Sigmoid colon (tissue), 7 donors: ENCODE measurements at places on chromosomes 13 and 19. TPM values are rescaled to one million over a fixed set of nuclear protein-coding genes. Genes with fewer than 3 reads are reported as not detected.

DNA sequence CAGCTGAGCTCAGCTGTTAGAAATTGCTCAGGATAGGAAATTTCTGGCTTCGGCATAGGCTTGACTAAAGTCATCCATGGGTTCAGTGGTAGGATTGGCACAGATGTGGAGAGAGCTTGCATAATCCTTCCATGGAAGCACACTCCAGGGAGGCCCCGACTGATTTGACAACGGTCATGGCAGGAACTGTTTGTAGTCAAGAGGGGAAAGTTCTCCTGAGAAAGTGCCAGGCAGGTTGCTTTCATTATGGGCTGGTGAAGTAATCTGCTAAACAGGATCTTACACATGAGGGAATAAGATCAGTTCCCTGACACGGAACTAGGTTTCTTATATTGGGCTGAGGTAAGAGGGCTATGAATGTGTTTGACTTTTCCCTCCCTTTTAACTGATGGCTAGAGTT lies 120.1 kb downstream of the RGCC start:
- peak; percentile 76 for DNase-seq

CBARP gene
- polyA plus RNA-seq: 0.36 TPM

DNA sequence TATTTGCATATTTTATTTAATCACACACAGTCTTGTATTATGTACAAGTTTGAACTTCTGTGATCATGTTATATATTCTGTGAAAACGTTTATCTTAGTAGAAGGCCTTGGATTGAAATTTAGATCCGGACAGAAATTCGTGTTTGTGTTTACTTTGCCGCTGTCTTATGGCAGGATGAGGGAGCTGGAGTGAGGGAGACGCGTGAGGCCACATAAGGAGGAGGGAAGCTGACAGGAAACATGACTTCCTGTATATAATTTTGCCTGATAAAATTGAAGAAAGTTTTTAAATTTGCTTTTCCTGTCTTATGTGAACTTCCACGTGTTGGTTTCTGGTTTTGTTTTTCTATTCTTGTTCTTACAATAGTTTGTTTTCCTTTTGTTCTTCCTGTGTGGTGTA lies 200.2 kb downstream of the MTUS2 start:
- DNase-seq: no peak

DNA sequence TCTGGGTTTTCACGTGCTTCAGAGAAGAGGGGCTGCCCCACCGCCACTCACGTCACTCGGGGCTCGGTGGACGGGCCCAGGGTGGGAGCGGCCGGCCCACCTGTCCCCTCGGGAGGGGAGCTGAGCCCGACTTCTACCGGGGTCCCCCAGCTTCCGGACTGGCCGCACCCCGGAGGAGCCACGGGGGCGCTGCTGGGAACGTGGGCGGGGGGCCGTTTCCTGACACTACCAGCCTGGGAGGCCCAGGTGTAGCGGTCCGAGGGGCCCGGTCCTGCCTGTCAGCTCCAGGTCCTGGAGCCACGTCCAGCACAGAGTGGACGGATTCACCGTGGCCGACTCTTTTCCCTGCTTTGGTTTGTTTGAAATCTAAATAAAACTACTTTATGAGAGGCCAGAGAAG lies 2.2 kb upstream of the GZMM start:
- DNase-seq: no peak

DNA sequence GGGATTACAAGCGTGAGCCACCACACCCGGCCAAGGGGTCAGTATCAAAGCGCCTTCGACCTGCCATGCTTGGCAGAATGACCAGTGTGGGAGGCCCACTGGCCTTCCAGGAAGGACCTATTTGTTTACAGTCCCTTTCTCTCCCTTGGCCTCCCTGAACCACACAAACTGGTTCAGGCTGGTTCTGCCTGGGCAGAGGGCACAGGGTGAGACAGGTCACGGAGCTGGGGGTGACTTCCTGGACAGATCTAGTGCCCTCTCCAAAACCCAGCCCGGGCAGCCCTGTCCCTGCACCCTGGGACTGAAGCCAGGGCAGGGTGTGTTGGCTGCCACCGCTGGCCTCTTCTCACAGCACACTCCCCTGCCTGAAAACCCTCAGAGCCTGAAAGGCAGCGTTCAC lies 11.3 kb downstream of the PLEKHF1 start:
- peak; percentile 52 for DNase-seq

- DNase-seq: no peak
These were observed 40.2 kb downstream of the KCNRG start for GRCh38 chr13:50055454-50055853.

BLOC1S3 gene
- polyA plus RNA-seq: 3.0 TPM

GRCh38 chr13:109652531-109652930 lies 133.9 kb downstream of the IRS2 start:
- no peak for DNase-seq

POLR1G gene
- polyA plus RNA-seq: 2.3 TPM

DNA sequence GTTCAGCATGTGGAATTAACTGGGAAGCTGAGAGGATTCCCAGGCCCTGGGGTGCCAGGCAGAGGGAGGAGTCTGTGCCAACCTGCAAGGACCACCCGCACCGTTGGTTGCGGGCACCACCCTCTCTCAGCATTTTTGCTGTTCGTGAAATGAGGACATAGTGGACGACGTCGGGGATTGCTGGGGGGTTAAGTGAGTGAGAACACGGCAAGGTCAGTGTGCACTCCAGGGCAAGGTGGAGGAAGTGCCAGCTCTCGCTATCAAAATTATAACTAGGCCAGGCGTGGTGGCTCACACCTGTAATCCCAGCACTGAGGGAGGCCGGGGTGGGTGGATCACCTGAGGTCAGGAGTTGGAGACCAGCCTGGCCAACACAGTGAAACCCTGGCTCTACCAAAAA lies 2.2 kb downstream of the FXYD3 start:
- no peak for DNase-seq

DNA sequence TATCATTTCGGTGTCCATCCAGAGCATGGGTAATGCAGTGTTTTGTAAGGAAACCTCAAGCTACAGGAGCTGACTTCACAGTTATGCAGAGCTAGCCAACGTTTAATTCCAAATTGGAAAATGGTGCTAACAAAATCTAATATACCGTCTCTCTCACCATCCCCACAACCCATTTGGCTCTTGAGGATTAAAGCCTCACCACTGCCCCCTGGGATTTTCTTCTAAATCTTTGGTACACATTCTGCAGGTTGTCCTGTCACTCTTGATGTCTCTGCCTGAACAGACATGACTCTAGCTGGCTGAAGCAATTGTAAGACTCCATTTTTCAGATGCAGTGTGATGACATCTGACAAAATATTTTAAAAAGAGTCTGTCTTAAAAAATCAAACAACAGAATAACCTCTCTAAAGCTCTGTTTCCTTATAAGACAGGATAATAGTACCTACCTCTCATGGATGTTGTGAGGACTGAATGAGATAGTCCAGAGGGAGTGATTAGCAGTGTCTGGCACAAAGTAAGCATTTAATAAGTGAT lies 451.8 kb downstream of the SUCLA2 start:
- no peak for DNase-seq

DNA sequence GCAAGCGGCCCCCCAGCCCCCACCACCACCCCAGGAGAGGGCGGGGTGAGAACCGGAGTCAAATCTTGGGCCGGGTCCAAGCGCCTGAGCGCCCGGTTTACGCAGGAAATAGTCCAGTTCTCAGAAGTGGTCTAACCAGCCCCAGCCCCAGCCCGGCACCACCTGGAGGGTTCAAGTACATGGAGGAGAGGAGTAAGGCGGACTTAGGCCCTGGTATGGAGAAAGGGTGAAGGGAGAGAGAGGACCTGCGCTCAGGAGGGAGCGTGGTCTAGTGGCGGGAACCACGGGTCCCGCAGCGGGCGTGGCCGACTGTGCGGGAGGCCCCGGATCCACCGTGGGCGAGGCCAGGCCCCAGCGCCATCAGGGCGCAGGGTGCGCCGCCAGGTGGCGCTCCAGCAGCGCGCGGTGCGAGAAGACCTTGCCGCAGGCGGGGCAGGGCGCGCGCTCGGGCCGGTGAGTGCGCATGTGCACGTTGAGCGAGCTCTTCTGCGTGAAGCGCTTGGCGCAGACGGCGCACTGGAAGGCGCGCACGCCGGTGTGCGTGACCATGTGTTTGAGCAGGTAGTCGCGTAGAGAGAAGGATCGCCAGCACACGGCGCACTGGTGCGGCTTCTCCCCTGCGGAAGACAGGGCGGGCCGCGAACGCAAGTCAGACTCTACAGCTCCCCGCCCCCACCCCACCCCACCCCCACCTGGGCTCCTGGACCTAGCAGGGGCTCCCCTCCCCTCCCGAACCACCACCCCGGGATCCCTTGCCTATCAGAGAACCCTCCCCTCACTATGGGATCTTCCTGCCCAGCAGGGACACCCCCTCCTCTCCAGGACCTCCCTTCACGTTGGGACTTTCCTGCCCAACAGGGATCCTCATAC lies 2.1 kb upstream of the SLC27A5 start:
- peak; percentile 94 for DNase-seq

DNA sequence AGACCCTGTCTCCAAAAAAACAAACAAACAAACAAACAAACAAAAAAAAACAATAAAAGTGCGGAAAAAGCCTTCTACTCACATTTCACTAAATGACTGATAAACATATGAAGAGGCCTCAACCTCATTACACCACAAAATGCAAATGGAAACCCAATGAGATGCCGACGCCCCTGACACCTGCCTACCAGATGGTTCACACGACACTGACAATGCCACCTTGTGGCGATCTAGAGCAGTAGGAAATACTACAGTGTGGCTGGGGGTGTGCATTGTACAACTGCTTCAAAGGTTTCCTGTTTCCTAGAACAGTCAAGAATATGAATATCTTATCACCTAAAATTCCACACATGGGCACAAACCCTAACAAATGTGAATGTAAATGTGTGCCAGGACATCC lies 14.0 kb downstream of the SCGB2B2 start:
- DNase-seq: no peak

- DNase-seq: no peak
These were observed 10.9 kb downstream of the NUFIP1 start for GRCh38 chr13:44978328-44978727.

DNA sequence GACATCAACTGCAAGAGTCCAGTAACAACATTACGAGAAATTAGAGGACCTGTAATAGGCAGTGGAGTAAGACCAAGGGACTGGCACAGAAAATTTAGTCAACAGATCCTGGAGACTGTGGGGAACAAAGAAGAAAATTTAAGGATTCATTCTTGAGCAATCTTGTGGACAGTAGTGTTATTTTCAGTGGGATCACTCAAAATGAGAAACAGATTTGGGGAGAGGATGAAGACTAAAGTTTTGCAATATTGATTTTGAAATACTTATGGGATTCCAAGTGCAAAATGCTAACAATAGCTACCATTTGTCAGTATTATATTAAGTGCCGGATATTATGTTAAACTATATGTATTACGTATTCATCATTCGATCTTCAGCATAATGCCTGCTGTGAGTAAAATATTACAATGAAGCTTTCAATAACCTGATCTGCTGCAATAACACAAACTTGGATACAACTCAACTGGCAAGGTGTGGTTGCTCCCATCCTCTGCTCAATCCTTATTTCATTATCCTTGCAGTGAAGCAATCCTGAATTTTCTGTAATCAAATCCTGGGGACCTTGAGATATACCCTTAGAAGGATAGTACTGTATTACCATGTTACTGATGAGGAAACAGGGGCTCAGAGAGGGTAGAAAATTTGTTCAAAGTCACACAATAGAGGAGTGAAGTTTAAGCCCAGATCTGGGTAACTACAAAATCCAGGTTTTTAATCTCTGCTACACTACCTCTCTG lies 84.2 kb downstream of the SACS start:
- DNase-seq: no peak

GRCh38 chr19:32928806-32929205 lies 43.0 kb downstream of the CEP89 start:
- no peak for DNase-seq

NOTCH3 gene
- 0.46 TPM for polyA plus RNA-seq

DNA sequence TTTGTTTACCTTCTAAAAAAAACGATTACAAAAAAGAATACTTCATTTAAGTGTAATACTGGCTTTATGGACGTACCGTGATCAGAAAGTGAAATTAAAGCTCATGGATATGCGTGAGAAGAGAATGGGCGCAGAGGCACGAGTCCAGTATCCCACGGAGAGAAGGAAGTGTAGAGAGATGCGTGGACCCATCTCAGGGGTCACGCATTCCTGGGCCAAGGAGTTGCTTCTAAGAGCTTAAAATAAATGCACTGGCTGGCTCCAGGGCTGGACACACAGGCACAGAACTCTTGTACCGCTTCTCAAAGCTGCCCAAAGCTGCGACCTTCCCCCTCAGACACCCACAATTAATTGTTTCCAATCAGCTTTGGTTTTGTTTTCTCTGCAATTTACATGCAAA lies 8.7 kb upstream of the SPC24 start:
- no peak for DNase-seq

IGSF23 gene
- polyA plus RNA-seq: not detected

GRCh38 chr19:17881701-17882100 lies 10.0 kb downstream of the SLC5A5 start:
- no peak for DNase-seq

IZUMO2 gene
- not detected for polyA plus RNA-seq
